ENCODE measurements at places on chromosomes 2 and 18. TPM values are rescaled to one million over a fixed set of nuclear protein-coding genes. Genes with fewer than 3 reads are reported as not detected.

The NTSR2 gene
- polyA plus RNA-seq = not detected

The APCDD1 gene
- polyA plus RNA-seq = 15.3 TPM

The ANKRD36C gene
- 1.9 TPM for polyA plus RNA-seq

The RFTN2 gene
- polyA plus RNA-seq = 0.73 TPM

The ATG4B gene
- polyA plus RNA-seq = 95.6 TPM

The PLEKHH2 gene
- 6.9 TPM for polyA plus RNA-seq

The HDLBP gene
- polyA plus RNA-seq = 626 TPM

The ALS2 gene
- 21.8 TPM for polyA plus RNA-seq

The SIX3 gene
- not detected for polyA plus RNA-seq

The LRRTM4 gene
- polyA plus RNA-seq = not detected

The NCL gene
- 73.5 TPM for polyA plus RNA-seq

The NMUR1 gene
- polyA plus RNA-seq = 0.02 TPM

The STARD6 gene
- polyA plus RNA-seq = 0.42 TPM

The CAPN14 gene
- 0.07 TPM for polyA plus RNA-seq

The GTF2A1L gene
- 0.26 TPM for polyA plus RNA-seq

The DYNAP gene
- not detected for polyA plus RNA-seq

The ZNF521 gene
- 29.6 TPM for polyA plus RNA-seq

The CD207 gene
- polyA plus RNA-seq = 0.03 TPM

The MOGAT1 gene
- not detected for polyA plus RNA-seq

The TMEM200C gene
- 0.10 TPM for polyA plus RNA-seq

The POTEJ gene
- 0.01 TPM for polyA plus RNA-seq

The PTPN2 gene
- 18.7 TPM for polyA plus RNA-seq

The INPP5D gene
- 0.01 TPM for polyA plus RNA-seq

The PAX8 gene
- 0.28 TPM for polyA plus RNA-seq

The TFPI gene
- polyA plus RNA-seq = 141 TPM
